ENCODE measurements at places on chromosomes 12 and 14.

DNA sequence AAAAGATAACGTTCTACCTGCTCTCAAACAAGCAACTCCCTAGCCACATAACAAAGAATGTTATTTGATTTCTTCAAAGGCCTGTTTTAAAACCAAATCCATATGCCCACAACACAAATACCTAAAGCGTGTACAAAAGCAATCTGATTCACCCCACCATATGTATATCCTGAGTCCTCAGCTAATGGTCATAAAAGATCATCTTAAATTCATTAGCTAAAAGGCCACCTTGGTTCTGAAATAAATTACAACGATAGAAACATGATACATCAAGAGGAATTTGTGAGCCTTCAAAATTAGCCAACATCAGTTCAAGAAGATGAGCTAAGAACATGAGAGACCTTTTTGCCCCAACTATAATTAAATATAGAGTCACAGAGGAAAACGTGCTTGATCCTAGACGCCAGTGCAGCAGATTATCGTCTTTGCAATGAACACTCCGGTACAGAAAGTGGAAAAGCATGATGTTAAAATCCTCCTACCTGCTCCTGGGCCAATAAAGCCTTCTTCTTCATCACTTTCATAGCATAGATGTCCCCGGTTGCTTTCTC lies 20.0 kb downstream of the CIT start:
- DNase-seq, result no peak

GRCh38 chr12:87925021-87925420 lies 104.2 kb downstream of the C12orf50 start:
- DNase-seq, result no peak

GRCh38 chr12:26101763-26102162 lies 23.1 kb downstream of the BHLHE41 start:
- no peak for DNase-seq

GRCh38 chr14:102374264-102374663 lies 11.5 kb downstream of the TECPR2 start:
- no peak for DNase-seq

DNA sequence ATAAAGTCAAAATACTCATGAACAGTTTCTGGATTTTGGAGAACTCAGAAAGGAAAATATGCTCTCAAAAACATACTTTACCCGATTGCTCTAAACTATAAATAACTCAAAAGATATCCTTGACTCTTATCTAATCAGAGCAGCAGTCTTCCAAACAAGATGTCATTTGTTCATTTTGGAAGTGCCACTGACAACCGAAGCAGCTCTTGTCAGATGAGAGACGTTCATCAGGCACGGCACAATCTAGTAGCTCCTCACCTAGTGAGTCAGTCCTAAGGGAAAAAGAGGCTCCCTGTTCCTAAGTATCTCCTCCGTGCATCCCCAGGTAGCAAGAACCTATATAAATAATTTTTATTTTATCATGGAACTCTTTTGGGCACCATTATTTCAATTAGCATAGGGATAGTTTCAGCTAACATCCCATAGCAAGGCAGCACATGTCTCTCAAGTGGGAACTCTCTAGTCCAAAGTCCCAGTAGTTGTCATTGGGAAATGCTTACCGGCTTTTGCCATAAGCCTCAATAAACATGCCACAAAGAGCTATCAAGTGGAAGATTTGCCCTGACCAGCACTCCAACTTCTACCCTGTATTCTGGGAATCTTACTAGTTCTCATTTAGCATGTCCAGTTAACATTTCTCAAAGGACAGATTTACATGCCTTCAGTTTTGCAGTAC lies 14.1 kb upstream of the TMEM263 start:
- no peak for DNase-seq

- no peak for DNase-seq
Observed at GRCh38 chr12:109523071-109523470, 45.6 kb downstream of the UBE3B start.

DNA sequence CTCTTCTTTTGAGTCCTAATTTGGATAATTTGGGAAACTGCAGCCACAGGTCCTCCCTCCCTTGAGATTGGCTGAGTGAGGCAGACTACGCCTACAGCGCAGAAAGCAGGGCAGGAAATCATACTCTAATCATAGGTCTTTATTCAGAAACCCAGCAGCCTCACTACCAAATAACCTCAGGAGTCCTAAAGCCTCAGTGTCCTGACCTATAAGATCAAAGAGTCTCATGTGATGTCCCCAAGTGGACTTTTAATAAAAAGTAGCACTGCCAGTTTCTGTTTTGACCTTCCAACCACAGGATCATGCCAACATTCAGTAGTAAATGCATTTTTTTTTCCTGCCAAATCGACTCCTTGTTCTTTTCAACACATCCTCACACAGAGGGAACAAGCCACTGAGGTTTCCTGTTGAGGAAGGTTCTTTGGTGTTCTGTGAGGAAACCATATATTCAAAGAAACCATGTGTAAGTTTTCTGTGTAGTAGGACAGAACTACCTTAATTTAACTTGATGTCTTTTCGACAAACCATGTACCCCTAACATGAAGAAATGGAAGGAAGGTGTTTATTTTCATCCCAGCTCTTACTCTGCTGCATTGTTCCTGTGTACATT lies 72.2 kb downstream of the VCPKMT start:
- DNase-seq, result no peak

GRCh38 chr14:74913986-74914573 lies 9.0 kb downstream of the RPS6KL1 start:
- DNase-seq, result no peak

DNA sequence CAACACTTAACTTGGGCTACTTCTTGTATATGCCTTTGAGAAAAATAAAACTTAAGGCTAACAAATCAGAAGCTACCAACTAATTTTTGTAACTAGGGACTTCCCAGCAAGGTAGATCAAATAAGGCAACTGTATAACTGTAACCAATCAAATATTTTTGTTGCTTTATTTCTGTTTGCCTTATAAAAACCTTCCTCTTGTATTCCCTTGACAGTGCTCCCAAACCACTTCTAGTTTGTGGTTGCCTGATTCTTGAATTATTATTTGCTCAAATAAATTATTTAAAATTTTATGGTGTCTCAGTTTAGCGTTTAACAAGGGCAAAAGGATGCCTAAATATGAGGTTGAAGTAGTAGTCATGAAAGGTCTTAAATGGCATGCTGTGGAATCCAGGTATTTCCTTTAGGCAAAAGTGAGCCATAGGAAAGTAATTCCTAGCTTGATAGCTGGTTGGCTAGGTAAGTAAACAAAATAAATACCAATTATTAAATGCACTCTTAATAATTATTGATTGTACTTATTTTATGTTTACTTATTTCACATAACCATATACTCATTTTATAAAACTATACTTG lies 632.6 kb downstream of the RPL10L start:
- no peak for DNase-seq

- DNase-seq, result no peak
Observed at GRCh38 chr12:54571193-54572188, 17.0 kb downstream of the PPP1R1A start.

GRCh38 chr12:53063708-53064612 lies 14.1 kb downstream of the TNS2 start:
- no peak for DNase-seq

- no peak for DNase-seq
Observed at GRCh38 chr12:72053604-72054003, 115.0 kb downstream of the TPH2 start.

DNA sequence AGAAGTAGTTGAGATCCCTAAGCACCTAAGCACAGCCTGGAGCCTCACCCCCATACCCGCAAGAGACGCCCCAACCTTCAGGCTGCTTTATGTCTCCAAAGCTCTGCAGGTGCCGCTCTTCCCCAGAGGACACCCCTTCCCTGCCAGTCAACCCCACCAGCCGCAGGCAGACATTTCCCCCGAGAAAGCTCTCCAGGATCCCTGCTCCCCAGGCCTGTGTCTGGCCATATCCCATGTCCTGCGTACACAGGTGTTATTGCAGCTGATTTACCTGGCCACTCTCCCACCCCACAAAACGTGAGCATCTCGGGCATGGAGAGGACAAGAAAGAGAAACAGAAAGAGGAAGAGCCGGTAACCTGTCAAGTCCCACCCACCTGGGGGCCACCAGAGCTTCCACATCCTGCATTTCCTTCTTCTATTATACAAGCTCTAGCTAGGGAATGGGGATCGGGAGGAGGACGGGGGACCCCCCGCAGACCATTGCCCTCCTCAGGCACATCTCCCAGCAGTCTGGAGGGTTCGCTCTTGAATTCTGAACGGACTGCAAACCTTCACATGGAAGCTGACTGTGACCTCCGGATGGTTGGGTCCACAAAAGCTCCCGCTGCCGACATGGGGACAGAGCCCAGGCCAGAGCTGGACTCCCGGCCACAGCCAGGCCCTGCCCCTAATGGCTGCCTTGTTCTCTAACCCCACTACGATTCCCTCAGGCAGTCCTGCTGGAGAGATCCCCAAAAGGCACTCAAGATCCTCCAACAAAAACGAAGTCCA lies 17.6 kb downstream of the CCDC88C start:
- DNase-seq, result no peak

DNA sequence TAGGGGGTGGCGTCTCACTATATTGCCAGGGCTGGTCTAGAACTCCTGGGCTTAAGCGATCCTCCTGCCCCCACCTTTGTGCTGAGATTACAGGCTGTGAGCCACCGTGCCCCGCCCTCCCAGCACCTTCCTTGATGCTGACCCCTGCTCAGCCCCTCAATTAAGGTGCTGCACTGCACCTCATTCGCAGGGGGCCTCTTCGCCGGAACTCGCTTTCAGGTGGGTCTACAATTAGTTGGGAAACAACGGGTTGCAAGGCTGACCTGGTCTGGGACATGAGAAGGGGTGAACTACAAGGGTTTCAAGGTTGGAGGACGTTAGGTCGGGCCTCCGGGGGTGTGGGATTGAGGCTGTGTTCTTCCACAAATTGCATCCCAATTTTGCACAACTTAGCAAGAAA lies 1.2 kb upstream of the NOP2 start:
- DNase-seq, result no peak

DNA sequence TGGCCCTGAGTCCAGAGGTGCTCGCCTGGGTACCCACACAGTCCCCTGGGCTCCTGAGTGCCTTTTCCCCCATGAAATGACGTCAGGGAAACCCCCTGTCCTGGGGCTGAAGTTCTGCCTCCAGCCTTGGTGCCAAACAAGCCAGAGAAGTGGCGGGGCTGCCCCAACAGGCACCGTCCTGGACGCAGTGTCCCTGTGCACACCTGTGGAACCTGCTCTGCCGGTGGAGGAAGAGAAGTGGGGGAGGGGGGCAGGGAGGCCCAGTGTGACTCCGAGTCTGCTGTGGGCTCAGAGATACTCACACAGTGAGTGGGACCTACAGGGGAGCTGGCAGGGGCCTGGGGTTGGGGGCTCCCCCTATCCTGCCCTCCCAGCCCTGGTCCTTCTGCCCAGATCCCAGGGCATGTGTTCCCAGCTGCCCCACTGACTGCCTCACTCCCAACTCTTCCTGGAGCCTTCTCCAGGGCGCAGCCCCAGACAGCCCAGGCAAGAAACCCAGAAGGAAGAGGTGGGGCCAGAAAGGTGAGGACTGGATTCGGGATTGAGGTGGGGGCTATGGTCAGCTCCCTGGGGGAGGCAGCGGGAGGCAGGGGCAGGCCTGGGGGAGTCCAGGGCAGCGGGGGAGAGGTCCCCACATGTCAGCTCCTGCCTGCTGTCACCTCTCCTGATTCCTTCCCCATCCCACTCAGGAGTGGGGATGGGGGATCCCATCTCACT lies 24.7 kb downstream of the CCDC85C start:
- DNase-seq, result no peak

DNA sequence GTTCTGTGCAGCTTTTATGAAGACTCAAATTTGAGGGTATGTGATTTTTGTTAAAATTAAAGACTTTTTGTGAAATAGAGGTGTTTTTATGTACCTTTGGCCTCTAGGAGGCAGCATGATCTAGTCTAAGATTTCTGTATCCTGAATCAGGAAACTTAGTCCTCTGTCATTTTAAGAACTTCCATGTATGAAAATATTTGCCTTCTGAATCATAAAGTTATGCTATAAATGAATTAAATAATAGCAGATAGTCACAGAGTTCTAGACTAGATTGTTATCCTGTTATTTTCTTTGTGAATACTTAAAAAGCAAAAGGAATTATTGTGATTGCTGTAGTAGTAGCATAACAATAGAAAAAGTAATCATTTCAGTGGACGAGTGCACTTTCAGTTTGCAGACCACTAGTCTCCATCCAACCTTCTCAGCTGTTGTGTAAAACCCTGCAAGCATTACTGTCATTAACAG lies 56.3 kb downstream of the FGD4 start:
- no peak for DNase-seq

DNA sequence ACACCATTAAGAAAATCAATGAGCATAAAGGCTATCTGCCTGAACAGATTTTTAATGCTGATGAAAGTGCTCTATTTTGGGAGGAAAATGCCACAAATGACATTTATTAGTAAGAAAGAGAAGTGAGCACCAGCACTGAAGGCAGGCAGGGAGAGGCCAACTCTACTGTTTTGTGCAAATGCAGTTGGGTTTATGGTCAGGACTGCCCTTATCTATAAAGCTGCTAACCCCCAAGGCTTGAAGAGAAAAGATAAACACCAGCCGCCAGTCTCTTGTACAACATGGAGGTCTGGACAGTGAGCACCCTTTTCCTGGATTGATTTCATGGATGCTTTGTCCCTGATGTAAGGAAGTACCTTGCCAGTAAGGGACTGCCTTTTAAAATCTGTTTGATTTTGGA lies 246.8 kb upstream of the SFSWAP start:
- DNase-seq, result no peak

GRCh38 chr12:107163413-107163812 lies 70.1 kb upstream of the CRY1 start:
- DNase-seq, result no peak

DNA sequence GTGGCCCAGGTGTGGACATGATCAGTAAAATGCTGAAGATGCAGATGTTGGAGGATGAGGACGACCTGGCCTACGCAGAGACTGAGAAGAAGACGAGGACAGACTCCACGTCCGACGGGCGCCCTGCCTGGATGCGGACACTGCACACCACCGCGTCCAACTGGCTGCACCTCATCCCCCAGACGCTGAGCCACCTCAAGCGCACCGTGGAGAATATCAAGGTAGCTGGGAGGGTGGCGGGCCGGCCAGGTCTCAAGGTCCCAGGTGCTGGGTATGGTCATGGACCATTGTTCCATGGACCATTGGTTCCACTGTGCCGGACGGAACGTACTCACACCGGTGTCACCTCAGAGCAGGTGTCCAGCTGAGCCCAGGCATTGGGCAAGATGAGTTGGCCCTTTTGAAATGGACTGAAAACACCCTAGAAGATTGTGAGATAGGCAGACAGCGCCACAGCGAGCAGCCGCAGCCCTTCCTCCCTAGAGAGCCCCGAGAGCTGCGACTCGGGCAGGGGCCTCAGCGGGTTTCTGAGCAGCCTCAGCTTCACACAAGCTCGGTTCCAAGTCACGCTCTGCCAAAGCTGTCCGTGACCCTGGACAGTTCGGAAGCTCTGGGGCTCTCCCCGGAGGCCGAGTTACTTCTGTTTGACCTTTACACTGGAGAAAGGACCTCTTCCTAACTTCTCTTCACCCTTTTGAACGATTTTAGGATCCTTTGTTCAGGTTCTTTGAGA lies 38.9 kb downstream of the HSP90AA1 start:
- DNase-seq, result no peak

DNA sequence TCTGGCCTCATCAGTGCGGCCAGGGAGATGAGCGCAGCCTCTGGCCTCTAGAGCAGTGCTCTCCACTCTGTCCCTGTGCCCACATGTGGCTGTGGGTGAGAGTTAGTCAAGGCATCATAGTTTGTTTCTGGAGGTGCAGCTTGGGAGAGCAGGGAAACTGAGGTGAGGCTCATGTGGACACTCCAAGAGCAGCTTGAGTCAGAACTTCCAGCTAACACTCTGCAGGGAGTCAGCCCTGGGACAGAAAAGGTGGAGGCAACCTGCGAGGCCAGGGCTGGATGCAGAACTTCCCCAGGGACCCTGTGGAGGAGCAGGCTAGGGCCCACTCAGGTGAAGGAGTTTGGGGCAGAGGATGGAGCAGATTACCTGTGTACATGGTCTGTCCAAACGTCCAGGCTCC lies 10.8 kb downstream of the ISCA2 start:
- DNase-seq, result no peak
